ENCODE measurements at places on chromosomes 2 and 18. TPM values are rescaled to one million over a fixed set of nuclear protein-coding genes. Genes with fewer than 3 reads are reported as not detected.

Gene TOGARAM2
- 0.43 TPM for total RNA-seq

Gene POTEJ
- total RNA-seq, result not detected

Gene MSTN
- under 0.01 TPM for total RNA-seq

Gene SNED1
- 6.5 TPM for total RNA-seq

Gene CDK5R2
- total RNA-seq, result not detected

DNA sequence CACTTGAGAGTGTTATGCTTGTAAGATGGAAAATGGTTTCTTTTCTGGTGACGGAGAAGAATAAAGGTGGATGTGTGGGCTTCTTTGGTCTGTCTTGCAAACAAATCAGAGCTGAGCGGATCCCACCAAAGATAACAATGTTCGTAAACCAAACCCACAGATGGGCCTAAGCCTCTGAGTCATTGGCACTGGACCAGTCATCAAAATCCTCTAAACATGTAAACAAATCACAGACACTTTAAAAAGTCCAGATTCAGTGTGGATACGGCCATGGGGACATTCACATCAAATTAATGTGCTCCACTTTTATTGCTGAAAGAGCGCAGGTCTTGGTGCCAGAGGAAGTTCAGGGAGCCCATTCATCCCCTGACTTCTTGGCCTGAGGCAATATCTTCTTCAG lies 60.5 kb upstream of the TMEM200C start:
- peak; percentile 51 for DNase-seq

GRCh38 chr2:36672199-36672598 lies 24.3 kb upstream of the VIT start:
- peak; percentile 50 for DNase-seq

GRCh38 chr18:74963820-74964446 lies 245.0 kb downstream of the PTGR3 start:
- peak; percentile 52 for DNase-seq

- peak; percentile 13 for DNase-seq
Measured at GRCh38 chr2:167438206-167438605, 549.9 kb downstream of the XIRP2 start.

DNA sequence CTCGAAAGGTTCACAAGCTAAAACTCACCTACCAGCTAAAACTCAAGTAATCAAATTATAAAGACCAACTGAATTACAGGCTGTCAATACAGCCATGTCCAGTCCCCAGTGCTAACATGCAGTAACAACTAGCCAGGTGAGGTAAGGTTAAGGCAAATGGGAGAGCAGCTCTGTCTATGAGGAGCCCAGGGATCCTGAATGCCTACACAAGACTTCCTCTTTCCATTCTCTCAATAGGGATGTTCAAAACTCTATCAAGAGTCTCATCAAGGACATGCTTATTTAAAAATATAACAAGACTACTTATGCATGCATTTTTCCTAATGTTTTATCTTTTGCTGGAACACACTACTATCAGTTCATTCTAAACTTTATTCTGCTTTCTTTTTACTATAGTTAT lies 20.4 kb downstream of the REV1 start:
- no peak for DNase-seq

- DNase-seq, result peak; percentile 75
Measured at GRCh38 chr2:181742922-181743722, 62.8 kb upstream of the NEUROD1 start.

DNA sequence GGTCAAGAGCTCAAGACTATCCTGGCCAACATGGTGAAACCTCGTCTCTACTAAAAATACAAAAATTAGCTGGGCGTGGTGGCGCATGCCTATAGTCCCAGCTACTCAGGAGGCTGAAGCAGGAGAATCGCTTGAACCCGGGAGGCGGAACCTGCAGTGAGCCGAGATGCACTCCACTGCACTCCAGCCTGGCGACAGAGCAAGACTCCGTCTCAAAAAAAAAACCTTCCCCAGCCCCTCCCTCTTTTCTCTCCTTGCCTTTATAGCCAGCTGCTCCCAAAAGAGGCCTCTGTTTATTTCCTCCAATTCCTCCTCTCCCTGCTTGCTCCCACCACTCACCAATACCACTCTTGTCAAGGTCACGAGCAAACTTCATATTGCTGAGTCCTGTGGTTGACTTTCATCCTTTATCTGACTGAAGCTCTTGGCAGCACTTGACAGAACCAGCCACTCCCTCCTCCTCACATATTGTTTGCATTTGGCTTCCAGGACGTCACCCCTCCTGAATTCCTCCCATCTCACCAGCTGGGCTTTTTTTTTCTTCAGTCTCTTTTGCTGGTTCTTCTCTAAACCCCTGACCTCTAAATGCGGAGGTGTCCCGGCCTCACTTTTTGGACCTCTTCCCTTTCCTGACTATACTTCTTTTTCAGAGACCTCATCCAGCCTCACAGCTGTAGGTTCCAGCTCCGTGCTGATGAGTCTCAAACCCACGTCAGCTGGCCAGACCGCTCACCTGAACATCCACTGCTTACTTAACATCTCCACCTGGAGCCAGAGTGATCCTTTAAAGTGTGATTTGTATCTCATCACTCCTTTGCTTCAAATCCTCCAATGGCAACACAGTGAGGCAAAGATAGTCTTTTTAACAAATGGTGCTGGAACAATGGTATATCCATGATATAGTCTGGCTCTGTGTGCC lies 84.6 kb upstream of the CAB39 start:
- peak; percentile 58 for DNase-seq

- DNase-seq, result no peak
Measured at GRCh38 chr2:212523756-212524155, 14.8 kb downstream of the ERBB4 start.

DNA sequence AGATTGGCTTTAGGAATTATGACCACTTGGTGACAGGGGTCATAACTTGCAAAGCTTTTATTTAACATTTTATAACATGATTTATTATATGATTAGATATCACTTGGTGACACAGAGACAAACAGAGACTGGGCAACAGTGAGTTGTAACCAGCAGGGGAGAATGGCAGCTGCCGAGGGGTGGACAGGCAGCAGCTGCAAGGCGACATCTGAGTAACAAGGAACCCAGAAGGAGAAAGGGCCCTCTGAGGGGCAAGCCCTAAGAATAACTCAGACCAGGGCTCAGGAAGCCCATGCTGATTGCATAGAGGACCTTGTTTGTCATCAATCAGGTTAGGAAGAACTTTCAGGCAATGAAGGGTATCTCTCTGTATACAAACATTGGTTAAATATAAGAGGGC lies 339.9 kb upstream of the SOX11 start:
- no peak for DNase-seq

DNA sequence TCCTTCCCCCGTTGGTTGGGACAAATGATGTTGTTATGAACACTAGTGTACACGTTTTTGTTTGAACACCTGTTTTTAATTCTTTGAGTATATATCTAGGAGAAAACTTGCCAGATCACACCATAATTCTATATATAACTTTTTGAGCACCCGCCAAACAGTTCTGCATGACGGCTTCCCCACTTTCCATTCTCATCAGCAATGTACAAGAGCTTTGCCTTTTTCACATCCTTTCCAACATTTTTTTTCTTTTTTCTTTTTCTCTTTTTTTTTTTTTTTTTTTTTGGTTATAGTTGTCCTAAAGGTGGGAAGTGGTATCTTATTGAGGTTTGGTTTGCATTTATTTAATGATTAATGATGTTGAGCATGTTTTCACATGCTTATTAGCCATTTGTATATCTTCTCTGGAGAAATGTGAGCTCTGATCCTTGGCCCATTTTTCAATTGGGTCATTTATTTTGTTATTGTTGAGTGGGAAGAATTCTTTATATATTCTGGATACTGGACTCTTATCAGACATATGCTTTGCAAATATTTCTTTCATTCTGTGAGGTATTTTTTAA lies 86.9 kb upstream of the ZC3H15 start:
- DNase-seq, result no peak

DNA sequence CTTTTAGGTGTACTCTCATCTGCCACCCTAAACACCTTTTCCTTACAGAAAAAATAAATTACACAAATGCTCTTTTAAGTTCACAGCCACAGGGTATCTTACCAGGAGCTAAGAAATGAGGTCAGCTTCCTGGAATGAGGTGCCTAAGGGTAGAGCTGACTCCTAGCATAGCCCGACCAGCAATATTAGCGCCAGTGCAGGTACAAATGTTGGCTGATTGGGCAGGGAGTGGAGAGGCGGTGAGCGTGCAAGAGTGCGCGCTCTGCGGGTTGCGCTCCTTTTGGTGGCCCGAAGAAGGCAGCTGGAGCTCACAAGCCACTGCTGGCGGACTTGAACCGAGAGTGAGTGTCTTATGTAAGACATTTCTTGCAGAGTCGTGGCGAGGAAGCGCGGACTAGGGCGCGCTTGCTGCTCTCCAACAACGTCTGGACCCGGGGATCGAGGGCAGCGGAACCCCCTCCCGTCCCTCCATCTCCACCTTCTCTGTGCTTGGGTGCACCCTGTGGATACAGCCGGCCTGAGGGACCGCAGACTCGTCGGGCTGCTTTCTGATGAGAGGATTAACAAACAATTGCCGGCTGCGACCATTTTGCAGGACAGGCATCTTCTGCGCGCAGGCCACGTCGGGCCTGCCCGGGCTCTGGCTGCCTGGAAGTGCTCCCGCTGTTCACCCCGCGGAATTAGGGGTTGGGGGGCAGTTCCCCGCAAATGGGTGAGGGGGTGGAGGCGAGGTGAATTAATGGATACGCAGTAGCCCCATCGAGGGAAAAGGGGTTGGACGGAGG lies 17.3 kb downstream of the BOLA3 start:
- DNase-seq, result no peak

- DNase-seq, result no peak
Measured at GRCh38 chr18:22387364-22387763, 30.4 kb downstream of the CTAGE1 start.

DNA sequence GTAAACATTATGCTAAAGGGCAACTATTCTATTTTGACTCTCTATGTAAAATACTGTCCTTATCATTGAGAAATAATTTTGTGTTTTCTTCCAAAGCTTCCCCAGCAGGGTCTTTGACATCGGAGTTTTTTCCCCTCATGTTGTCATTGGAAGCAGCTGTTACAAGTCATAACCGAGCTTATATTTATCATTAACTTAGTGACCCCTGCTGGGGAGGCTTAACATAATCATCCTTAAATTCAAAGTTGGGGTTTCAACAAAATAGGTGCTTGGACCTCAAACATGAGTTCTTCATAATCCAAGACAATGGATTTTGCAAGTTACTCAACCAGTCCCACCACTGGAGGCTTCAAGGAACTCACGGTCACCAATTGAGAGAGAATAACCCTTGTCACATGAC lies 330.9 kb downstream of the DCC start:
- no peak for DNase-seq

DNA sequence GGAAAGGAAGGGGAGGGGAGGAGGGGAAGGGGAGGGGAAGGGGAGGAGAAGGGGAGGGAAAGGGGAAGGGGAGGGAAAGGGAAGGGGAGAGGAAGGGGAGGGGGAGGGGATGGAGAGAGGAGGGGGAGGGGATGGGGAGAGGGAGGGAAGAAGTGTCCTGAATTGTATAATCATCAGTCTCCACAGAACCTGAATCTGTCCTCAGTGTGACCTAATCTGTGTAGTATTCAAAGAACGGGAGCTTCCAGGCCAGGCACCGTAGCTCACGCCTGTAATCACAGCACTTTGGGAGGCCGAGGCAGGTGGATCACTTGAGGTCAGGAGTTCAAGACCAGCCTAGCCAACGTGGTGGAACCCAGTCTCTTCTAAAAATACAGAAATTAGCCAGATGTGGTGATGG lies 41.1 kb upstream of the CCDC150 start:
- DNase-seq, result no peak

DNA sequence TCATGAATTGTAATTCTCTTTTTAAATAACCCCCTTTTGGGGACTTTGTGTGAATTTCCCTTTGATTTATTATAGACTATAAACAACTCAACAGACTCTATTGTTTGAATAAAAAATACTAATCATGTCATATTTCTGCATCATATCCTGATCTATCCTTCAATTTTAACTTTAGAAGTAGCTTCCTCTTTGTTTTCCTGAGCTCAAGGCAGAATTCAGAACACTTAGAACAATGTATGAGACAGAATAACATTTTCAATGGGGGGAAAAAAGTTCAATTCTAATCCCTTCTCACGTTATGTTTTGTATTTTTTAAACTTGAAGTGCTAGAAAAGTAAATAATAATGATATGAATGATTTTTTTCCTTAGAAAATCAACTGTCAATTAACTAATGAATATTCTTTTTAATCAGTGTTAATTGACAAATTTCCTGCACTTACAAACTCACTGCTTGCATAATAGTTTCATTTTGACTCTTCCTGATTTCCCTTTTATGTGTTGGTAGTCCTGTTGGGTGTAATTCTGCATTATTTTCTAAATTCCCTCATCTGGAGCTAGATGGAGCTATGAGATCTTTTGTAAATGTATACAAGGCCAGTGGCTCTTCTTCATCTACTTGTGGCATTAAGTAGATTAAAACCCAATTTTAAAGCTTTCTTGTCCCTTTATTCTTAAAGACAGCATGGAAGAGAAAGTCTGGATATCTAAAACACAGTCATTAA lies 326.1 kb downstream of the PARD3B start:
- DNase-seq, result peak; percentile 68

DNA sequence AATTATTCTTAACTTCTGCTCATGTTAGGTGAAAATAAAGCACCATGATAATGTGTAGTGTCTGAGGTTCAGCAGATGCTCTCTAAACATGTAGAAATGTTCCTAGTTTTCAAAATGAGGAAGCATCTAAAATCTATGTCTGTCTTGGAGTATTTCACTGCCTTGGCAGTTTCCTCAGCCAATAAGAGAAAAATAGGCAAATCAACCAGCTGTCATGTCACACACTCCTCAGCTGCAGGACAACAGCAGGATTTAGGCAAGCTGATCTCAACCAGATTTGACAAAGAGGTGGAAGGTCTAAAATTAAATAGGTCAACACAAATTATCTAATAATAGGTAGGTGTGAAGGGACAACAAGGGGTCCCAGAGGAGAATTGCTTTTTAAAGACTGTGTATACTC lies 164.1 kb upstream of the BOD1L2 start:
- no peak for DNase-seq

DNA sequence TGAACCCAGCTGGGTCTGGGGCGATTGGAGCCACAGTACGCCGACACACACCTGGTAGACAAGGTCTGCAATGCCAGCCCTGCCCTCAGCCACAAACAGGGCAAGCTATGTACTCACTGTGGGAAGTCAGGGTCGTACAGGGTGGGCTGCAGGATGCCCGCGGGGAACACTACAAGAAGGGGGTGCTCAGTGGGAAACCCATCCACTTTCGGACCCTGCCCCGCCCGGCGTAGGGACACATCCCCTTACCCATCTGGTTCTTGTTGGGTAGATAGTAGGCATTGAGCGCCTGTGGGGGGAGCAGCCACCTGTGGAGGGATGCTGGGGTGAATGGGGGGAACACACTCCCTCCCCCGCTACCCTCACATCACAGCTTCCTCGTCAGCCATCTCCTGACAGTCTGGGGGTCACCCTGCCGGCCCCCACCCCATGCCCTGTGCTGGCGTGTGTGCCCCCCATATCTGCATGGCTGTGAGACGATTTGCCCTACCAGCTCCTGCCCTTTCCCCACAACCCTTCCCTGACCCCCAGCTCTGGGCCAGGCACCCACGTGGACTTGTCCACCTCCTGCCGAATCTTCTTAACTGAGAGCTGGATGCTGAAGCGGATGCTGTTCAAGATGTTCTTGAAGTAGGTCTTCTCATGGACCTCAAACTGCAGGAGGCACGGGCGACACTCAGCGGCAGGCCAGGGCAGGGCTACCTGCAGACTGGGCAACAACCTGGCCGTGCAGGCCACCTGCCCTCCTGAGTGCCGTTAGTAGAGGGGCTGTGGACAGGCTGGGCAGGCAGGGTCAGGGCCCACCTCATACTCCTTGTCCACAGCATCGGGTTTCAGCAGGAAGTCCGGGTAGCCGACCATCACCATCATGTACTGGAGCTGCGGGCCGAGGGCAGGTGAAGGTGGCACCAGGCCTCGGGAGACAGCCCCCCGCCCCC lies 5.1 kb downstream of the ECEL1 start:
- DNase-seq, result no peak

- DNase-seq, result no peak
Measured at GRCh38 chr18:55407191-55407590, 180.8 kb downstream of the TCF4 start.
